ENCODE measurements at places on chromosomes 16 and 17.

DNA sequence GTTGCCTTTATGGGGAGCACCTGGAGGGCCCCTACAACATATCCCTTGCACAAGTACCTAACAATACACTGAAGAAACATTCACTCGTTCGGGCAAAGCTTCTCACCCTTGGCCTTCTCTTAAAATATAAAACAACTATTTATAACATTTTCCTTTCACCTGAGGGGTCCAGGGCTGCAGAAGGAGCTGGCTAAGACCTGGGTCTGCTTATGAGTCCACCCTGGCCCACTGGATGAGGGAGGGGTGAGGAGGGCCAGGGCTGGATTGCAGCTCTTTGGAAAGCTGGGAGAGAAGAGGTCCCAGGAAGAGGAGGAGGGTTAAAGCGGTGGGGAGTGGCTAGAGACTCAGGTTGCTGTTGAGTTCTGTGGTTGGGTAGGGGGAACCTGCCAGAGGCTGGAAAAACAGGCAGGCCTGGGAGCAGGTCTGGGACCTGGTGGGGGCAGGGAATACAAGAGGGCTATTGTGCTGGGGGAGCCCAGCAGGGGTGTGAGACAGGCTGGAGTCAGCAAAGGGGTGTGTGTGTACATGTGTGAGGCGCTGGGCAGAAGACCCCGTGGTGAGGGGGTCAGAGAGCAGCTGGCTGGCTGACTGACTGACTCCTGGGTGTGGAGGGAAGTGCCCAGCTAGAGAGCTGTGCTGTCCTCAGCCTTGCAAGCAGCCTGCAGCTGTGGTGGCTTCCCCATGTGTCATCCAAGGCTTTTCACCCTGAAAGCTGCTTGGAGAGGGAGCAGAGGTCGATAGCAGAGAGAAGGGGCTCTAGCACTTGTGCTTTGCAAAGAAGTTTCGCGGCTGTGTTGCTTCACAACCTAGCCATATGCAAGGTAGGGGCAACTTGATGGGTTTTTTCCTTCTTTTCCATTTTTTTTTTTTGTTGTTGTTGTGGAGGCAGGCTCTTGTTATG lies 10.2 kb upstream of the MRC2 start:
- DNase-seq = no peak

DNA sequence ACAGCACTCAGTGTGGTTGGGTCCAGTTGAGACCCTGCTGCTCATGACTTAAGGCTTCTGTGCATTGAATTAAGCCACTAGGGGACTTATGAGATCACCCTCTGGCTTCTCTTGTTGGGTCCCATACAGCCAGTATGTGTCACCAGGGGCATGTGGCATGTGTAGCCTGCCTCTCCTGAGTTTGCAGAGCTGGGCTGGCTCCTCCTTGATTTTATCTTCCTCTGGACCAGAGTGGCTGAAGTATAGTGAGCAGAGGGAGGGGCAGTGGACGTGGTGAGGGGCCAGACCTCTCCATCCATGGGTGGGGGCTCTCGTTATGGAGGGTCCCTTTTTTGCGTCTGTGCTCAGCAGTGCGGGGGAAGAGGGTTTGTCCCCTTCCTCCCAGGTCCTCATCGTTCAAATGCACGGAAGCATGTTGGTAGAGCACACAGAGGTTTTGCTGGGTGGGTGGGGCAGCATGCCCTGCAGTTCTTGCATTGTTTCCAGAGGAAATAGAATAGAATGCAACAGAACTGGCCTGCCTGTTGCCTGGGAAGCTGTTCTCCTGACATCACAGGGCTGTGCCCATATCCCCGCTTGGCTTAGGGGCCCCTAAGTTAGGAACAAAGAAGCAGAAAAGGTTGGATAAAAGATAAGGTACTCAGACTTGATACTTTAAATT lies 77.4 kb downstream of the SPECC1 start:
- no peak for DNase-seq

GRCh38 chr17:61400066-61400716 lies 548 bp downstream of the TBX2 start:
- peak; percentile 83 for DNase-seq

- DNase-seq = no peak
These were observed 33.6 kb downstream of the SEC14L5 start for GRCh38 chr16:4991754-4992153.

DNA sequence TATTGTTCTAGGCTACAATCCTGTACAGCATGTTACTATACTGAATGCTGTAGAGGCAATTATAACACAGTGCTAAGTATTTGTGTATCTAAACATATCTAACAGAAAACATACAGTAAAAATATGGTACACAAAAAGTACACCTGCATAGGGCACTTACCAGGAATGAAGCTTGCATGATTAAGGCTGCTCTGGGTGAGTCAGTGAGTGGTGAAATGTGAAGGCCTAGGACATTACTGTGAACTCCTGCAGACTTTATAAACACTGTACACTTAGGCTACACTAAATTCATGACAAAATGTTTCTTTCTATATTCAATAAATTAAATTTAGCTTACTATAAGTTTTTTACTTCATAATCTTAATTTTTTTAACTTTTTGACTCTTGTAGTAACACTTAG lies 37.1 kb downstream of the AMFR start:
- no peak for DNase-seq

DNA sequence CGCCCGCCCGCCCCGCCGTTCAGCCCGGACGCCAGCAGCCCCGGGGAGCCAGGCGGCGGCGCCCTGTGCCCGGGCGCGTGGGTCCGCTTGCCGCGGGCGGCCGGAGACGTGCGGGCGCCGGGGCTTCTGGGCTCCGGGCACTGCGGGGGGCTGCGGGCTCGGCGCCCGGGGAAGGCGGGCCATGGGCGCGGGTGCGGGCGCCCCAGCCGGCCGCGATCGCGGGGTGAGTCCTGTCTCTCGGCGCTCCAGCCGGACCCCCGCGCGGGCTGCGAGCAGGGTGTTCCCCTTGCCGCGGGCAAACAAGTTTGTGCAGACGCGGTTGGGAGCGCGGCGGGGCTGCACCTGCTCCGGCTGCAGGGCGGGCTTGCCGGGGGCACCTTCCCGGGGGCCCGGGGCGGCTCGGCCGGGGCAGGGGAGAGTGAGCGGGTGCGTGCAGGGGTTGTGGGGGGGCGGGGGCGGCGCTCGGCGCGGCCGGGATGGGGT lies 292 bp downstream of the WSCD1 start:
- no peak for DNase-seq

DNA sequence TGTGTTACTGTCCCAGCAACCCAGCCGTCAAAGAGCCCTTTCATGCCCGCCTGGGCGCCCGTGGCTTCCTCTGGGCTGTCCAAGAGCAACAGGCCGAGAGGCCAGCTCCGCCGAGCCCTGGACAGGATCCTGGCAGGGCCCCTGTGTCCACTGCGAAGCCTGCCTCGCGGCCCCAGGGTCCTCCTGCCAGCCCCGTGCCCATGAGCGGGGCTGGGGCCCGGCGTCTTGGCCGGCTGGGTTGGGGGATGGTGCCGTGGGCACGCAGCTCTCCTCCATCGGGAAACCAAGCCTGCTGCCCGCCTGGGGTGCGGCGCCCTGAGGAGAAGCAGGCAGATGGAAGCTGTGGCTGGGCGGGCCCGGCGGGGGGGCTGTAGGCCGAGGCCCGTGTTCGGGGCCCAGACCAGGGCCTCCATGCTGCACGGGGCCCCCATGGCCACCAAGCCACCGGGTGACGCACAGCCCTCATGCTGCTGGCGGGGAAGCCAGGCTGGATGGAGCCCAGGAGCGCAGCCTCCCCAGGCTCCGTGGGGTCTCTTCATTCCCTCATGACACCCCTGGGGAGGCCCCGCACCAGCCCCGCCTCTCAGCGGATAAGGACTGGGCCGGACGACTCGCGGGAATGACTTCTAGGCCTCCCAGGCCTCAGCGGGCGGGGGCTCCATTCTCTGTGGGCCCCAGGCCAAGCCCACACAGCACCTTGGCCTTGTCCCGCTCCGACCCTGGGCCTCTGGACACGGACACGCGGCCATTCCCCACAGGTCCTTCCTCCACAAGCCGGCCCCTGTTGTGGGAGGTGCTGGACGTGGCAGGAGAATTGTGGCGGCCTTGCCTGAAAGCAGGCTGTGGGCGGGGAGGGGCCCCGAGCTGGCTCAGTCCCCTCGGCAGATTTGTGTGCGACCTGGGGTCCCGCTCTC lies at the start of gene C1QTNF8:
Gene C1QTNF8, minus strand, starts transcription at position 76 of the 914 bp plus-strand sequence. CDS start 1,322 bp downstream, outside the sequence.
- DNase-seq = no peak

DNA sequence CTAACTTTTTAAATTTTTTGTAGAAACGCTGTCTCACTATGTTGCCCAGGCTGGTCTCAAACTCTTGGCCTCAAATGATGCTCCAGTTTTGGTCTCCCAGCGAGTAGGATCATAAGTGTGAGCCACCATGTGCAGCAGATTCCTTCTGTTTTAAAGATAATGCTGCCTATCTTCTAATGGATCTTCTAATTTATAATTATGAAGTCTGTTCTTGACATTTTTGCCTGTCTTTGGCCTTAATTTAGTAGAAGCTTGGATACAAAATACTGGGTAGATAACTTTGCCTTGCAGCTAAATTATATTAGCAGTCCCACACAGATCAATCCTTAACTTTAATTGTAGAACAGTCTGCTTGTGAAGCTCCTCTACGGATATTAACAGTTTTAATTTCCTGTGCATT lies 566.6 kb upstream of the CDH8 start:
- DNase-seq = no peak

GRCh38 chr17:79789943-79790804 lies 6.7 kb downstream of the CBX8 start:
- DNase-seq = peak; percentile 85

DNA sequence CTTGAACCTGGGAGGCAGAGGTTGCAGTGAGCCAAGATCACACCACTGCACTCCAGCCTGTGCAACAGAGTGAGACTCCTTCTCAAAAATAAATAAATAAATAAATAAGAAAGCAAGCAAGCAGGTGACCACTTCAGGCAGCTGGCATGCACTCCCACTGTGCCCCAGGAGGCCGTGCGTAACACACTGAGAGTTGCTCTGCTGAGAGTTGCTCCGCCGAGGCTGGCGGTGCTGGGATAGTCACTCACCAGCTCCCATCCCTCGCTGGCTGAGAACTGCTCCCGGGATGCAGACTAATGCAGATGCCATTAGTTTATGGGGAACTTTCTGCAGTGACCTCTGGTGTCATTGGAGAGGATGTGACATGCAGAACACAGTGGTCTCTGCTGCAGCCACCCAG lies 105.7 kb upstream of the PLCG2 start:
- no peak for DNase-seq

DNA sequence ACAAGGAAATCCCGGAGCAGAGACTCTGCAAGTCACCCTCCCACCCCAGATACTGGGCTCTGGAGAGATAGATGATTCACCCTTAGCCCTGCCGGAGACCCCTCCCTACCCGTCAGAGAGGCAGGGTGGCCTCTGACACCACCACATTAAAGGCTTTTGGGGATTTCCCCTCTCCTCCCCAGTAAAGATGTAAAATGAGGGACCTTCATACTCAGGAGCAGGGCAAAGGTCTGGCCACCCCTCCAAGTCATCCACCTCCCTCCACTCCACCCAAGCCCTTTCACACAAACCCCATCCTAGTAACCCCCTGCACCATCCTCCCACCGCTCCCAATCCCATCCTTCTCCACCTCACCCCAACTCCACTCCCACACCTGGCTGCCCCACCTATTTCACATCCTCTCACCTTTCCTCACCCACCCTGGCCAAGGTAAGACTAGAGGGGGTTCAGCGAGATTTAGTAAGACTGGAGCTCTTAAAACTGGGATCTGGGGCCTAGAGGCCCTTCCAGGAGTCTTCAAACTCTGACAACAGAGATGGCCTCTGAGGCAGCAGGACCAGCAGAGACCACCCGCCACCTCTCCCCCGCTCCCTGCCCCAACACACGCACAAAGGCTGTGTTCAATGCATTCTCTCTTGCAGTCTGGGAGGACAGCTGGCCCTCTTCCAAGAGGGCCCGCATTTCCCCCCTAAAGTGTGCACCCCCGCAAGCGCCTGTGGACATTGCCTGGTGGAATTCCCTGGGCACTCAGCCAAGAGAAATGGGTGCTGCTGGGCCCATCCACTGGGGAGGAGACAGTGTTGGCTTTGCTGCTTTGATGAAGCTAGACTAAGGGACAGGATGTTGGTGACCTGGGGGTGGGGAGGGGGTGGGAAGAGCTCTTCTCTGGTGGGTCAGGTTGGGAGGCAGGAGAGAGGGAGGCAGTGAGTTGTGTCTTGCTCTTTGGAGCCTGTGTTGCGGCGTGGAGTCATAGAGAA lies 1.1 kb downstream of the ABAT start:
- DNase-seq = no peak

DNA sequence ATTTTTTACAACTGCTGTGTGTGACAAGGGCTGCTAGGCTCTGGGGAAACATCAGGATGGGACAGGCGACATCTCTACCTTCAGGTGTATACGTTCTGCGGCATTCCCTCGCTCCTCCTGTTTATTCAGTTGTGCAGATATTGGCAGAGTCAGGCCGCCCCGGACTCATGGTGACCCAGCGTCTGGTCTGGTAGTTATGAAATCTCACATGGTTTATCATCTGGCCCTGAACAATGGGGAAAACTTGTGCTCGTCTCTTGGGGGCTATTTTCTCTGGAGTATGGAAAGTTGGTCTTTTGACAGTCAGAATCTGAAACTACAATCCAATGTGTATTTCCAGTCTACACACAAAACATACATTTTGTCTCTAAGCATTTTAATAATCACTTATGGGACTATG lies 3.3 kb downstream of the MARCHF10 start:
- peak; percentile 56 for DNase-seq

DNA sequence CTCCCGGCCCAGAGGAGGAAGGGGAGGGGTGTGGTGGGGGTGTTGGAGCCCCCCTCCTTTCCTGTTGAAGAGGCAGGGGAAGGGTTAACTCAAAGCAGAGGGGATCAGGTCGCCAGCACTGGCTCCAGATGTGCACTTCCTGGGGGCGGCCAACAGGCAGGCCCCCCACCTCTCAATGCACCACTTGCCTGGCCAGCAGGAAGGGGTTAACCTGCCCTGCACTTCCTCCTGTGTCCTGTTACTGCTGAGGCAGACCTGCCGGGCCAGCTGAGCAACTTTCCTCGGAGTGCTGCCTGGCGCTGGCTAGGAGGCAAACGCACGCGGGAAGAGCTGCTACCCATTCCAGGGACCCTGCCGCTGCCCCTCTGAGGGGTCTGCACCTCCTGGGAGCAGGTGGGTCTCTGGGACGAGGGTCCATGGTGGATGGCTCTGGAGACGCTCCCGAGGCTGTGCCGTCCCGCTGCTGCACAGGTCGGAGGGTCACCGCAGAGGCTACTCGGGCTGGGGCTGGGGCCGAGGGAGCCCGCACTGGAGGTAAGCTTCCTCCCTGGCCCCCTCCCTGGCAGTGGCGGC lies at the start of gene EPN3:
Gene EPN3, plus strand, starts transcription at position 284 of the 573 bp plus-strand sequence. CDS start 3,822 bp downstream, outside the sequence.
- DNase-seq = no peak

- no peak for DNase-seq
These were observed 9.4 kb downstream of the CYGB start for GRCh38 chr17:76528156-76528527.

- DNase-seq = no peak
These were observed 233.2 kb downstream of the PRKCA start for GRCh38 chr17:66535611-66536010.

All from GM03348 (cell line).